ENCODE measurements at places on chromosomes 4 and X. TPM values are rescaled to one million over a fixed set of nuclear protein-coding genes. Genes with fewer than 3 reads are reported as not detected.

- DNase-seq: no peak
These were observed 122.4 kb downstream of the KIT start for GRCh38 chr4:54780149-54780495.

ADGRG4 gene
- not detected for total RNA-seq

- no peak for DNase-seq
These were observed 56.1 kb downstream of the KDR start for GRCh38 chr4:55069248-55069647.

GRCh38 chr4:78552389-78553042, 946 bp downstream of the ANXA3 start:
- DNase-seq: no peak

DNA sequence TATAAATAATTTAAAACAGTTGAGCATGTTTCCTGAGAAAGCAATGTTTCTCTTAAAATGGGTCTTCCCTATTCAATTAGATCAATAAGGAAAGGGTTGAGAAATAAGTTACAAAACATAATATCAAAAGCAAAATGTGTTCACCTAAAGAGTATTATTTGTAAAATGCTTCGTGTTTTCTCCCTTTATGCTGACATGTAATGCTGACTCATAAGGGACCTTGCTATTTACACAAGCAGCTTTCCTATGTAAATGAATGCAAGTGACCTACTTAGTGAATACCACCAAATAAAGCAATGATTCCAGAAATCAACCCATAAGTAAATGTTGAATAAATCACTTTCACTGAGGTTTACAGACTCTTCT, 91.5 kb downstream of the ELOVL6 start:
- no peak for DNase-seq

DNA sequence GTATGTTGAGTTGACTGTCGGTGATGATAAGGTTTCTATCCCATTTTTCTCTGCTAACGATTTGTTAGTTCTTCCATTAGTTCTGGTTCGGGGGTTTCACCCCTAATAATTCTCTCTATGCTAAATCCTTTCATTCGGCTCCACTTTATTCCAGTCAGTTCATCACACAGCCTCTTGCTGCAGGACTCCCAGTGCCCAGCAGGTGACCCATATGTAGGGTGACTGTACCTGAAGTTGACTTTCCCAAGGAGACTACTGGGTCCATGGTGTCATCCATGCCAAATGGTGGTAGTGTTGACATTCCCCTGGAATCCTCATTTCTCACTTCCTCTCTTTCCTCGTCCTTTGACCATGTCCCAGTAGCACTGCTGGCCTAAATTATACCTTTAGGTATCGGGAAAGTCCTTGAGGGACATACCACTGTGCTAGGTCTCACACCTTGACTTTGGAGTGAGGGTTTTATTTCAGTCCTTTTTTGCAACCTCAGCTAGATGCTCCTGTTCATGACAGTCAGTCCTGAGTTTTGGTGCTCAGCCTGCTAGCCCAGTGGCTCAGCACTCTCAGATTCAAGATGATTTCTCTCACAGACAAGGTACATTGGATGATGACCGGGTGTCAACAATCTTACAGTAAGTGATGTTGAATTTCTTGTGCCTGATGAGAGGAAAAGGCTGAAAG, 105.1 kb upstream of the ARHGAP24 start:
- DNase-seq: no peak

DNA sequence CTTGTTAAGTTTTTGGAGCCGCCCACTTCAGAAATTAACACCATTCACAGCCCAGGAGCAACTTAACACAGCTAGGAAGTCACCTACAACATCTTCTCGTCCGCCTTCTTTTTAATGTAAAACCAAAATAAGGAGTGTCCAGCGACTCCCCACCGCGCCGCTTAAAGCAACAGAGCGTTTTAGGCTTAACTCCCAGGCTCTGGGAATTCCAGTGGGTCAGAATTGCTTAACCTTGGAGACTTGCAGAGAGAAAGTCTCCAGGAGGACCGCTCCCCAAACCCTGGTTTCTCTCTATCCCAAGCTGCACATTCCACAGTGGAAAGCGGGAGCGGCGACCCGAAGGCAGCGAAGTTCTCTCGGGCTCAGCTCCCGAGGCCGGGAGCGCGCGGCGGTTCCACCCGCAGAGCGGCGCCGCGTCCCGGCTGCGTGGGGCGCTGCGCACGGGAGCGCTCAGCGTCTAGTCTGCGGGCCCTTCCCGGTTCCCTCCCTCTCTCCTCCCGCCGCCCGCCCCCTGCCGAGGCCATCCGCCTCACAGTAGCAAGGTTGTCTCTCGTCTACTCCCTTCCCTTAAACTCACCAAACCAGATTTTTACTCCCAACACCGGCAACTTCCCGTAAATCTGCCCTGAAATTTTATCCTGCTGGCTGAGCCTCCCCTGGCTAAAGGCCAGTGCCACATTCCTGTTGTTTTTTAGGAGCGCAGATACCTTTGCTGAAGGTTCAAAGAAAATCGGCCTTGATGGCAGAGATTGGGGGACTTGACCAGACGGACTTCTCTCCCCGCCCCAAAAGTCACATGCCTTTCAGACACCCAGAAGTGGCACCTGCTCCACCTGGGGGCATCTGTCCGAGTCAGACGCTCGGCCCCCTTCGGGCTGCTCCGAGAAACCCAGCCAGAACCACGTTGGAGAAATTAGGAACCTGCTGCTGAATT, at the start of gene RBM47:
Gene RBM47, minus strand, starts transcription at position 464 of the 934 bp plus-strand sequence. CDS start 190,971 bp downstream, outside the sequence.
- DNase-seq: no peak

SLC4A4 gene
- total RNA-seq: 2.1 TPM

- DNase-seq: no peak
These were observed 171.4 kb downstream of the SH3KBP1 start for GRCh38 chrX:19715711-19716638.

GRCh38 chr4:183071222-183071621, 27.8 kb upstream of the WWC2 start:
- DNase-seq: no peak

AMBN gene
- not detected for total RNA-seq

RHOXF1 gene
- not detected for total RNA-seq

- DNase-seq: no peak
These were observed 149.2 kb upstream of the TEX13C start for GRCh38 chrX:125170459-125170858.

ITM2A gene
- 8.5 TPM for total RNA-seq

ELK1 gene
- 11.4 TPM for total RNA-seq

- DNase-seq: no peak
These were observed 218.6 kb downstream of the GRID2 start for GRCh38 chr4:92522356-92522755.

DNA sequence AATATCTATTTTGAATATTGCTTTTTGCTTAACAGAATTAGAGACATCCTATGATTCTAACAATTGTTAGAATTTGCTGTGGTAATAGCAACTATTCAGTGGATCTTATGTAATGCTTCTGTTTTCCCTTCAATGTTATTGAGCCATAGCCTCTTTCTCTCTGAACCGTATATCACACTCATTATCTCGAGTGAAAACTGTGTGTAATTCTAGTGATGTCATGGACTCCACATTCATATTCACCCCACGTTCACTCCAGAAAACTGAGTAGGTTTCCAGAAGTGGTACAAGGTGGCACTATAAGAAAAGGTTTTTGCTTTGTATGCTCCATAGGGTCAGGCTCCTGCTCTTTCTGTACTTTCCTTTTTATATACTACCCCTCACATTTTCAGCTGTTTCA, 534.3 kb upstream of the PABPC4L start:
- no peak for DNase-seq

H2BW2 gene
- not detected for total RNA-seq

GRCh38 chrX:12985331-12985730, 10.4 kb downstream of the TMSB4X start:
- no peak for DNase-seq

DNA sequence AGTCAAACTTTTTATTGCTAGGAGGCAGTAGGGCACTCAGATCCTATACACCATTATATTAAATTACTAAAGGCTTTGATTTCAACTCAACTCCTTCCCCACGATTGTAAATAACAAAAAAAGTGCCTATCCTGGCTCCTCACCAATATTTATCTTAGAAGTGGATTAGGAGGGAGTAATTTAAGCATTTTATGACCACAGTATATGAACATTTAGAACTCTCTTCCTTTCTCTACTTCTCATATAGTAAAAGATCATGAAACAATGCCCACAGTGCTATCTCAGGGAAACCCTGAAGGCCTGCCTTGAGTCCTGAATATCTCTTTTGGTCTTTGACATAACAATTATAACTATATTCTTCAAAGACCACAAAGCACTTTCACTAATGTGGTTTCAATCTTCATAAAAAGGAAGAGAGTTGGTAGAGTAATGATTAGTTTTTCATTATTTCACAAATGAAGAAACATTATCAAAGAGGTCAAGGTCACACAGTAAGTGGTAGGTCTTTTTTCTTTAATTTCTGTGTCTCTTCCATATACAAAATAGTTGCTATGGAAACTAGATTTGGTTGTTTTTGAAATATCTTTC, 29.1 kb upstream of the ADH1C start:
- DNase-seq: no peak

DNA sequence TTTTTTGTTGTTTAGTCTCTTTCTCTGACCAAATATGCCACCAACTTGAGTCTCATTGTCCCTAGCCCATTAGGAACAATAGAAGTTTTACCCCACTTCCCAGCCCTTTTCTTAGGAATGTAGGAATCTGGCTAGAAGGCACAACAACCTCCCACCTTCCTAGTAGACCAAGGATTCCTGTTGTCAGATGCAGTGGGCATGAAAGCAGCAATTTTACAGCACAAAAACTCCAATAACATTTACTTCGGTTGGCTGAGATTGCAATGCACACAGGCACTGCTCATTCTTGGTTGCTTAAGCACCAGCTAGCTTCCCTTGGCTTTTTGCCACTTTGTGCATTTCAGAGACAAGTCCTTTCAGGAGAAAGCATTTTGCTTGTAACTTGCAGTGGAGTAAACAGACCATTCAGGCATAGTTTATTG, 312.8 kb downstream of the TENM3 start:
- no peak for DNase-seq

- no peak for DNase-seq
These were observed 485.6 kb upstream of the GALNT7 start for GRCh38 chr4:172683021-172683420.

PPEF2 gene
- not detected for total RNA-seq

G6PD gene
- total RNA-seq: 46.5 TPM

GRCh38 chr4:157225096-157225495, 4.6 kb downstream of the GRIA2 start:
- no peak for DNase-seq

DNA sequence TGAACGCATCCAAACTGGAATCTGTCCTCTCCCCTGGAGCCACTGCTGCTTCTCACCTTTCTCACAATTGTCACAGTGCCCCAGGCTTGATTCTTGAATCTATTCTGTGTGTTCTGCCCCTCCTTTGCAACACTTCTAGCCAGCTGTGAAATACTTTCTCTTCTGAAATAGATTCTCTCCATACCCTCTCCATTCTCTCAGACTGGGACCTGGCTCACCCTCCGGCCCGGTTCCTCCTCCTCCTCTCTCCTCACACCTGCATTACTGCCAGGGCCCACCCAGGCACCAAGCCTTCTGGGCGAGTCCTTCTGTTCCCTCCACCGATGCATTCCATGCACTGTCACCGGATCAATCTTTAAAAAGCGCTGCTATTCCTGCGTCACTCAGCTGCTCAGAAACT, 336.1 kb downstream of the UNC5C start:
- no peak for DNase-seq

PNMA3 gene
- total RNA-seq: 0.48 TPM

PNCK gene
- 1.5 TPM for total RNA-seq

- DNase-seq: no peak
These were observed 138.9 kb downstream of the MAPK10 start for GRCh38 chr4:86221002-86221401.

DNA sequence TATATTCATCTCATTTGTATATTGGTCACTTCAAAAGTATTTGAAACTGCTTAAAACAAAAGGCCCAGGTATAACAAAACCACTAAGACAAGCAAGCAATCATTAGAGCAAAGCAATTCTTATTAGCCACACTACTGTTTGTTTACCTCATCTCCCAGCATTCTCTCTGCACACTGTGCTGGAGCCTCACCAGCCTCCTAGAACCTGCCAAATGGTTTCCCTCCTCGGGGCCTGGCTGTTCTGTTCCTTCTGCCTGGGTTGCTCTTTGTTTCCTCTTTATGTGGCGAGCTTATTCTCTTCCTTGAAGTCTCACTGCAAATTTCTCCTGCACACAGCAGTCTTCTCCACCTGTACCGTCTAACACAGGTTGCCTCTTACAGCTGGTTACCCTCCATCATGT, 67.5 kb upstream of the MND1 start:
- no peak for DNase-seq

GRCh38 chrX:155864655-155865054, 16.5 kb upstream of the VAMP7 start:
- DNase-seq: no peak

DNA sequence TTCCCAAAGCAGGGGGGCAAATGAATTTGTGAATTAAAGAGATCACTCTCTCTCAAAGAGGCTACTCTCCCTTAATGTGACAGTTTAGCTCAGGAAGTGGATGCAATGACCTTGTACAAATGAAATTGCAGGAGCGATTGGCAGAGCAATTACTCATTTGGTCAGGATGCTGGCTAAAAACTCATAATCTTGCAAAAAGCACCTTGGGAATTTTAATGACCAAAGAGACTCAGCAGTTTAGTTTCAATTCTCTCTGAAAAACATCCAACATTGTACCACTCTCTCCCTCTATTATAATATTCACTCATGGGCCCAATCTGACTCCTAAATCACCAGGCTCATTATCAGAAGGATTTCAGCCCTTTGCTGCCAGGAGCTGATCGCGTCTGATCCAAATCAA, 26.1 kb downstream of the PDGFC start:
- DNase-seq: no peak

DNA sequence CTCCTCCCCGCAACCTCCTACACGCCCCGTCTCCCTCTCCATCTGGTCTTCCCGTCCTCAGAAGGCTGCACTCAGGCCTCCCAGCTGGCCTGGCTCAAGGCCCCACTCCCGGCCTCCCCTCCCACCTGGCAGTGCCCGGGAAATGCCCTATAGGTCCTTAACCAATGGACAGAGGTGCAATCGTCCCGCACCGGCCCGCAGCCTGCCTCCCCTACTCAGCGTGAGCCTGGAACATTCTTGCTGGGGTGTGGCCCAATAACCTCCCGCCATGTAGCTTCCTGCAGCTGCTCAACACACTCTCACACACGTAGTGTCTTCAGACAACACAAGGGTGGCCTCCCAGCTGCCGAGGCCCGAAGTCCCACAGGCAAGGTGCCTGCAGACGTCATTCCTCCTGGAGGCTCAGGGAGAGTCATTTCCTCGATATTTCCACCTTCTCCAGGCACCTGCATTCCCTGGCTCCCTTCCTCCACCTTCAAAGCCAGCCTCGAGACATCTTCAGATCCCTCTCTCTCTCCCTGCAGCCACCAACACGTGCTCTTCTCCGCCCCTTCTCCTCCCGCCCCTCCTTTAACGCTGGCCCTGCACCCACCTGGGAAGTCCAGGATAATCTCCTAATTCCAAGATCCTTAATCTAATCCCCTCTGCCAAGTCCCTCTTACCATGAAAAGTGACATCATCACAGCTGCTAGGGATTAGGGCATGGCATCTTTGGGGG, 56.2 kb downstream of the ADRA2C start:
- DNase-seq: no peak

TMEM271 gene
- total RNA-seq: not detected

DNA sequence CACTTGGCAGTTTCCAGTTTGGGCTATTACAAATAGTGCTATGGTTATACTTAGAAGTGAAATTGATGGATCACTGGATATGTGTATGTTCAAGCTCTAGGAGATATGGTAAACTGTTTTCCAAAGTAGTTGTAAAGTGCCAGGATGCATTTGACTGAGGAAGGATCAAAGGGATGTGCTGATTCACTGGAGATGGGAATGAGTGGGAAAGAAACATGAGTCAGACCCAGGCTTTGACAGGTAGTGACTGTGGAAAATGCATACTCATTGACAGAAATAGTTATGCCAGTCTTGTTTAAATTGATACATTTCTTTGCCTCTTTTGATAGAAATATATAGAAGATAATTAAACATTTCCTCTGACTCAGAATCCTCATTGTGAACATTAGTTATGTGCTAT, 77.9 kb downstream of the CEP135 start:
- DNase-seq: no peak

All from esophagus squamous epithelium (tissue), 5 donors.